ENCODE measurements at places on chromosomes 5 and 9. TPM values are rescaled to one million over a fixed set of nuclear protein-coding genes. Genes with fewer than 3 reads are reported as not detected.

The PRLR gene
- 2.5 TPM for total RNA-seq

The BAAT gene
- total RNA-seq = 0.15 TPM

- H3K27ac ChIP-seq = no peak overlapping the region
- peak; percentile 78 for DNase-seq
- peaks cover 3% of the 10 kb centered on the region for H3K4me1 ChIP-seq
- no peaks in the 10 kb centered on the region for H3K27me3 ChIP-seq
- no peaks in the 10 kb centered on the region for H3K36me3 ChIP-seq
These were observed 22.8 kb upstream of the FOXB2 start for GRCh38 chr9:76996700-76997099.

- H3K36me3 ChIP-seq = no peaks in the 10 kb centered on the region
- H3K27ac ChIP-seq = no peak overlapping the region
- H3K4me3 ChIP-seq = no peak overlapping the region
- no peaks in the 10 kb centered on the region for H3K27me3 ChIP-seq
- DNase-seq = no peak
These were observed 201.1 kb downstream of the EPB41L4A start for GRCh38 chr5:112217843-112218579.

- DNase-seq = no peak
- H3K27me3 ChIP-seq = no peaks in the 10 kb centered on the region
- H3K36me3 ChIP-seq = no peaks in the 10 kb centered on the region
- H3K27ac ChIP-seq = no peak overlapping the region
These were observed 102.0 kb downstream of the CAVIN4 start for GRCh38 chr9:100679834-100680233.

All from H9 (cell line).